PC-9 (cell line): ENCODE measurements at places on chromosomes 5 and 9.

DNA sequence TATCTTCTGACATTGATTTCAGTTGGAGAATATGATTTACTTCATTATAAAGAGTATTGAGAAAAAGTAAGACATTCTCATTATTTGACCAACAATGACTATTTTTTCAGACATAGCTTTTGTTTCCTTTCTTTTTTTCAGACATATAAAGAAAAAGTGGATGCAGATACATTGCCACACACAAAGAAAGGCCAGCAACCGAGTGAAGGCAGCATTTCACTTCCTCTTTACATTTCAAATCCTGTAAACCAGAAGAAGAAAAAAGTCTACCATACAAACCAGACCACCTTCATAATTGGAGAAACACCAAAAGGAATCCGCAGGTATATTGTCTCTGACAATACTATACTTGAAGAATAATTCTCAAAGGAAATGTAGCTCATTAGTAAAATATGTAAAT is 128.9 kb downstream of the ERCC6L2 start:
- no peak for DNase-seq

GRCh38 chr5:158381614-158382160 is 522.7 kb upstream of the CLINT1 start:
- DNase-seq, result no peak

DNA sequence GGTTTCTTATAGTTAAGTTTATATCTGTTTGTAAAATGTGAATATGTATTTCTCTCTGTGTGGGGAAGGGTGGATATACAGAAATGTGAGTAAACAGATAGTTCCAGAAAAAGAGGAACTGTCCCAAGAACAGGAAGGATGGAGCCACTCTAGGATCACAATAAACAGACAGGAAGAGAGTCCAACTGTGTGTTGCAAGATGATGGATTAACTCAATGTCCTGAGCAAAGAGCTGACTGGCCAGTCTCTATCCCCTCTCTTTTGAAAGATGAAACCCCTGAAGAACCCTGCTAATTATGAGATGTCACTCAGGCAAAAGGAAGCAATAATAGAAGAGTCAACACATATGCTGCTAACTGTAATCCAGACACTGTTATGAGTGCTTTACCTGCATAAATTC is 202.7 kb downstream of the SEMA6A start:
- no peak for DNase-seq

DNA sequence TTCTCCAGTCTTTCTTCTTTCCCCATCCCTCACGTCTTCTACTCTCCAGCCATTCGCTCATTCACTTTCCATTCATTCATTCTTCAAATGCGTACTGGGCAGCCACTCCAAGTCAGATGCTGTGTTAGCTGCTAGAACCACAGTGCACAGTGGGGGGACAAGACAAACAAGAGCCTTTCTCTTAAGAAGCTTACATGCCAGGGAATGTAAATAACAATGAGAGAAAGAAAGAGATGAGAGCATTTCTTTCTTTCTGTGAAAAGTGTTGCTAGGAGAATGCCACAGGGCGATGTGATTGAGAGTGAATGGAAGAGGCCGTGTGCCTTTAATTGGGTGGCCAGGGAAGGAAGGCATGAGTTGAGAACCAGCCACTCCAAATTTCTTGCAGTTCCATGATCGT is 46.3 kb upstream of the SMIM23 start:
- DNase-seq, result no peak

- DNase-seq, result peak; percentile 91
Observed at GRCh38 chr5:149141224-149141956, at the start of gene ABLIM3. TSS of gene ABLIM3 (plus strand) at chr5:149141493. CDS start at chr5:149142096, 603 bp downstream.

- no peak for DNase-seq
Observed at GRCh38 chr5:154571325-154572035, 93.5 kb upstream of the HAND1 start.

DNA sequence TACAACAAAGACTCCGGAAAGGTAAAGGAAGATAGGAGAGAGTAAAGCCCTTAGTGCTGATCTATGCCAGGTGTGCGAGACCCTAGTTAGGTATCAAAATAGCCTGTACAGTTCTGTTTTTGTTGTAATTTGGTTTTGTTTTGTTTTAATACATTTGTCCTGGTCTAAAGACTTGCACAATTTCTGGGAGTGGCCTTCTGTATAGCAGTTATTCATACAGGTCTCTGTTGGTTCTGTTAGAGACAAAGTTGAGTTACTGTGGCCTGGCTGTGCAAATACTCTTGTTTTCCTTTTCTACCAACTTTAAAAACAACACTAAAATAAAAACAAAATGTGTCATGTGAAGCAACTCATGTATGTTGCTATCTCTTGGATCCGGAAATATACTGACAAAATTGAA is 163.6 kb downstream of the COMMD10 start:
- no peak for DNase-seq

- no peak for DNase-seq
Observed at GRCh38 chr9:16000811-16001210, 448.0 kb downstream of the CCDC171 start.

- DNase-seq, result peak; percentile 98
Observed at GRCh38 chr9:94783102-94783682, 56.7 kb downstream of the AOPEP start.

GRCh38 chr5:963673-964531 is 44.7 kb upstream of the NKD2 start:
- DNase-seq, result no peak

DNA sequence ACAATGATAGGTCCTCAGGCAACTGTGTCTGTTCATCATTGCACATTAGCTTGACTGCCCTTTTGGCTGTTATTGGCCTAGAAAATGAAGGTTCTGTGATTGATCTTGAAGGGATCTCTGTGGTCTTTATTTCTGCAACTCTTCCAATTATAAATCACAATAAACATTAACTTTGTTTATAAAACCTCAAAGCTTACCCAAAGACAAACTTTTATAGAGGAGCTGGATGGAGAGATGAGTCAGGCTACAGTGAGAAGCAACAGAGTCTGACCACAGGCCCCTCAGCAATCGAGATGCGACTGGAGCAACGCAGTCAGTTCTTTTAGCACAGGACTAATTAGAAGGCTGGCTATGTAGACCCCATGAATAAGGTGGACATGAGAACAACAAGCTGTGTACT is 5.3 kb downstream of the MACROH2A1 start:
- no peak for DNase-seq

DNA sequence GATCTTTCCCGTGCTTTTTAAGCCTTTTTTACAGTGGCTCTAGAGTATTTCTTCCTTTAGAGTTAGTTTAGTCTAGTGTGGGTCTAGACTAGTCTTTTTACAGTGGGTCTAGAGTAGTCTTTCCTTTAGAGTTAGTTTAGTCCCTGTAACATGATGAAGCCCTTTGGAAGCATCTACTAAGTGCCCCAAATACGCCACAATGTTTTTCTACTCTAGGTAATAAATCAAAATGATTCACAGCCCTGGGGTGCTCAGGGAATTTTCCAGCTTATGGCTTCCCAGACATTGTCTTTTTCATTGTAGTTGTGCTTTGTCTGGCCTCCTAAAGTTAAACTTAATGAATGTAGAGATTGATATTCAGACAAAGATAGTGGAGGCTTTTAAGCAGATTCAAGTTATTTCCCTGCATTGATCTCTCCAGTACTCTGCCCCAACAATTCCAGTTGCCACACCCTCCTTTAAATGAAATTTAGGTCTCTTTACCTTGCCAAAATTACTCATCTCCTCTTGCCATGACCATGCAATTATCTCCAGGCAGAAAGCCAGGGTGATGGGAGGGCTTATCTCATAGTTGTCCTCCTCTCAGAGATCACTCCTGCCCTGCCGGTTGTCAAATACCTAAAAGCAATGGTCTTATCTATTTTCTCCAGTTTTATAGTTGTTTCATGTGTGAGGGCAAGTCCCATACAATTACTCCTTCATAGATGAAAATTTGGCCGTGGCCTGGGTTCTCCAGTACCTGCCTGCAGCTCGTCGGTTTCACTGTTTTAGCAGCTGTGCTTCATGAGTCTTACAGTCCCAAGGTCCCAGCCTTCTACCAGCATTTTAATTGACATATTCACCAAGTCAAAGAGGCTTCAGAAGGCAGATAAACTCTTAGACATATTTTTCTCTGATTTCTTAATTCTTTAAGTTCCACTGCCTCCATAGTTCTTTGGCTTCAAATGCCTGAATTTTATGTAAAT is 794.0 kb upstream of the COX7C start:
- DNase-seq, result no peak

DNA sequence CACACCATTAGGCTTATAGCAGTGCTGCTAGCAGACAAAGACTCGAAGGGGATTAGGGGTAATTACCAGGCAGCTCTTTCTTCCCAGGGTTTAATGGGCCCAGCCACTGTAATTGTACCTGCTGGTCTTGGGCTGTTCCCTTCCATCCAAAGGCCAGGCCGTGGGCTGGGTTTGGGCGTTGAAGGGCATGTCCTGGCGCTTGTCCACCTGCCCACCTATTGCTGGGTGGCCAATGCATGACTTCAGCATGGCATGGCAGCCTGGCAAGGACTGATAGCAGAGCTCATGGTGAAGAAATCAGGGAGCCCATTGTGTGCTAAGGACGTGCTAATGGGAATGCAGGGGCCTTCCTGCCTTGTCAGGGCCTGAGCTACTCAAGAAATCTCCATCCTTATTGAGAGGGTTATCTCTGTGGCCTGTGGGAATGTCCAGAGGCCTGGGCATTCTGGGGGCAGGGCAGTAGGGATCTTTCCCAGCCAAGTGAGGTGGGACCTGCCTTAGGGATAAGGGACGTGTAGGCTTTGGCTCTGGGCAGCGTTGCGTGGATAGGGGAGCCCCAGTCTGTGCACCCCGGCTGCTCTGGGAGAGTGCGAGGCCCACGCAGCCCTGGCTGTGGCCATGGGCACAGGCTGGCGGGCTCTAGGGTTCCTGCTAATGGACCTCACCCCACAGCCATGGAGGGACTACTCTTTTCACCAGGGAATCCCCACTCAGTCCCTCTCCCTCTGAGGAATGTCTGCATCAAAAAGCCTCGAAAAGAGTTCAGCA is 116.1 kb upstream of the PITX1 start:
- no peak for DNase-seq

DNA sequence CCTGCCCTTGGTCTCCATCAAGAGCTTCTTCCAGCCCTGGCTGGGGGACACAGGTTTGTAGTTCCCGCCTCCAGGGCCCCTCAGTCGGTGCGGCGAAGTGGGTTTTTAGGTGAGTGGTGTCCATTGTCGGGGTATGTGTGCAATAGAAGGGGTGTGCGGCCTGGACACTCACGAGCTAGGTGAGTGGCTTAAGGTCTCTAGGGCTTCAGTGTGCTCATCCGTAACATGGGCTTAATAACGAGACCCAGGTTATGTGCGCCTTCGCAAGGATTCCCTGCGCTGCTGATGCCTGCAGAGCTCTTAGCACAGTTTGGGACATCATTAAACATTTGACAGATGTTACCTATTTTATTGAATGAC is 656 bp downstream of the CEP78 start:
- no peak for DNase-seq

DNA sequence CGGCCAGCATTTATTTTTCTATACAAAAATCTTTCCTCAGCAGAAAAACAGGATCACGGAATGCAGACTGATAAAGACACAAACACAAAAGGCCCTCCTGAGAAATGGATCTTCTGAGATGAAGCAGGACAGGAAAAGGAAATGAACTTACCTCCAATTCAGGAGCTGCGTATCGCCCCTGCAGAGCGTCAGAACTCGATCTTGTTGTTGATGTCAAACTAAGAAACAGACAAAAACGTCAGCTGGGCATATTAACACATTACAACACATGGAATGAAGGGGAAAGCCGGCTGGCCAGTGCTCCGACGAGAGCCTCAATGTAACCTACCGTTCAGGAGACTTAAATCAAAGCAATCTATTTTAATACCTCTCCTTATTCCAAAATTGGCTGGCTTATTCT is 105.1 kb downstream of the SERINC5 start:
- no peak for DNase-seq

DNA sequence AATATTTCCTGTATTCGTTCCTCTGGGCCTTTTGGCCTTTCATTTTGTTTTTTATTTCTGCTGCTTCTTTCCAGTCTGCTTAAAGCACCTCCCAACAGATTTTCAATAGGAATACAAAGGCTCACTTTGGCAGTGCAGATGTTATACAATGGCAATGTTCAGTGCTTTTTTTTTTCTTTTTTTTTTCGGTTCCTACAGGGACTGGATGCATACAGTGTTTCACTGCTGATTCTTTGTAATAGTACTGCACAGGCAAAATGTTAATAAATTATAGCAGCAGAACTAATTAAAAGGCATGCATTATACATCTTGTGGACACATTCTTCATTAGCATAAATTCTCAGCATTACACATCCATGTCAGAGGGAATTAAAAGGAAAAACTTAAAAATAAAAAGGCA is 356.6 kb upstream of the C9orf72 start:
- DNase-seq, result no peak

- no peak for DNase-seq
Observed at GRCh38 chr5:148834689-148835088, 8.3 kb downstream of the ADRB2 start.

- no peak for DNase-seq
Observed at GRCh38 chr5:128920345-128921215, 44.7 kb upstream of the SLC27A6 start.

DNA sequence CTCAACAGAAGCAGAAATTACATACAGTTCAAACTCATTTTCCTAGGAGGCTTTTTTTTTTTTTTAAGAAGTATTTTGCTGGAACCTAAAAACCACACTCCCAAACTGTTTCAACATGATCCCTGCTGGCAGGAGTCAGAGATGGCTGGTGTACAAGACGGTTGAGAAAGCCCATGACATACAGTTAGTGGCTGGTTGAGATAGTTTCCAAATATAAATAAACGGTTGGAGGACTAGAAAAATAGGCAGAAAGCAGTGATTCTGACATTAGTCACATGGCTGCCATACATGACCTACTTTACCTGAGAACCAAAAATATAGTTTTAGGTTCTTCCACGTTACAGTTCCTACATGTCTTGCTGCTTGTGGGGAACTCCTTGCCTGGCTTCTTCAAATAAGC is 31.7 kb upstream of the BASP1 start:
- DNase-seq, result no peak

GRCh38 chr5:149886692-149887470 is 57.7 kb downstream of the PDE6A start:
- DNase-seq, result peak; percentile 10

DNA sequence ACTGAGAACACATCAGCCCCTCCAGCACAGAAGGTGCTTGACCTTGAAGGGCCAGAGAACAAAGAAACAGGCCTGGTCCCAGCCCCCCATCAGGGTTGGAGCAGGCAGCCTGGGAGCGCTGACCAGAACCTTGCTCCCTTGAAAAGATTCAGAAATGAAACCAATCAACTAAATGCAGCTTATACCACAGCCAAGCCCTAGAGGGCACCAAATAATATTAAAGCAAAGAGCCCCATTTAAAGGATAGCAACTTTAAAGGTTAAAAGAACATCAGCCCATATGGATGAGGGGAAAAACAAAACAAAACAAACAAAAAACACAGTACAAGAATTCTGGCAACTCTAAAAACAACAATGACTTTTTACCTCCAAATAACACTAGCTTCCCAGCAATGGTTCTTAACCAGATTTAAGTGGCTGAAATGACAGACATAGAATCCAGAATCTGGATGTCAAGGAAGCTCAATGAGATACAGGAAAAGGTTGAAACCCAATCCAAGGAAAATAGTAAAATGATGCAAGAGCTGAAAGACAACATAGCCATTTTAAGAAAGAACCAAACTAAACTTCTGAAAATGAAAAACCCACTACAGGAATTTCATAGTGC is 471.9 kb downstream of the MTRR start:
- no peak for DNase-seq
